Breast epithelium (tissue), 4 donors: ENCODE measurements at places on chromosomes 2 and 18. TPM values are rescaled to one million over a fixed set of nuclear protein-coding genes. Genes with fewer than 3 reads are reported as not detected.

UGT1A4 gene
- total RNA-seq = not detected

- DNase-seq = no peak
These were observed 156.3 kb upstream of the SLC1A4 start for GRCh38 chr2:64832936-64833335.

SLC19A3 gene
- 46.9 TPM for total RNA-seq

- no peak for DNase-seq
These were observed 102.9 kb upstream of the SLC8A1 start for GRCh38 chr2:40554665-40555294.

DNA sequence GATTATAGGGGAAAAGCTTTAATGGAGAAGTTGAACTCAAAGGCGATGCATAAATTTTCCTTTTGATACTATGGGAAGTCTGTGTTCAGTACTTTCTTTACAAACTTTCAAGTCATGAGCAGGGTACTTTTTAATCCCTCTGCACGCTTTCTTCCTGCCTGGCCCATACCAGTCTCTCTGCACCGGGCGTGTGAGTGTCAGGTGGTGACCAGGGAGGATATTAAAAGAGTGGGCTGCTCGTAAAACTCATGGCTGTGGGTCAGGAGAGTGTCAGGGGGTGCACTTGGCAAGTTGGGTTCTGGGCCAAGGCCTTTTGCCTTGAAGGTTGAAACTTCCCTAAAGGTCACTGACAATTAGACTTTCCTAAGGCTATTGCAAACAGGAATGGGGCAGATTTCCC lies 367.8 kb downstream of the GPD2 start:
- no peak for DNase-seq

DNA sequence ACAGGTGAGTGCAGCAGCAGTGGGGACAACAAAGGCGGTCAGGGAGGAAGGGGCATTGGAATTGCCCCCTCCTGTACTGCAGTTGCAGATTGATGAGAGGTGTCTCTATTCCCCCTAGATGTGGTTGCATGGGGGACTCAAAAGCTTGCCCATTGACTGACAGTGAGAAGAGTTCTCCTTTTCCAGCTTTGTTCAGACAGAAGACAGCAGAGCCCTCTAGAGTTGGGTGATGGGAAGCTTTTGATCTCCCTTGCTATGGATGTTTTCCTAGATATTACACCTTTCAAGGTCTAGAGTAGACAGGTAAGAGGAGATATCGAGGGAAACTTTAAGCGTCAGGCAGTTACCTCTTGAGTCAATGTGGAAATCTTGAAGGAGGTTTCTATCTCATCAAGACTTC lies 2.9 kb downstream of the PROKR1 start:
- no peak for DNase-seq

- DNase-seq = peak; percentile 71
These were observed 56.2 kb downstream of the ITSN2 start for GRCh38 chr2:24304098-24304497.

GRCh38 chr18:49640741-49641140 lies 78.9 kb downstream of the LIPG start:
- DNase-seq = no peak

- DNase-seq = no peak
These were observed 681.5 kb upstream of the FAM98A start for GRCh38 chr2:34280606-34281005.

GRCh38 chr2:46461011-46461674 lies 18.2 kb upstream of the TMEM247 start:
- peak; percentile 63 for DNase-seq
